Uterine smooth muscle cell (primary cell): ENCODE measurements at places on chromosomes 12 and 14. TPM values are rescaled to one million over a fixed set of nuclear protein-coding genes. Genes with fewer than 3 reads are reported as not detected.

Gene RBP5
- total RNA-seq: 0.12 TPM in 1 of 2 replicates, not detected in the other

Gene DEGS2
- 0.12 TPM in 1 of 2 replicates, not detected in the other for total RNA-seq

Gene GPR162
- 5.0 and 6.0 TPM in 2 replicates for total RNA-seq

Gene IL22
- total RNA-seq: not detected in 2 replicates

Gene BCL2L2
- 19.7 and 27.3 TPM in 2 replicates for total RNA-seq
